BJ (cell line): ENCODE measurements at places on chromosomes 6 and 20. TPM values are rescaled to one million over a fixed set of nuclear protein-coding genes. Genes with fewer than 3 reads are reported as not detected.

PROKR2 gene
- not detected in 2 replicates for polyA plus RNA-seq

DNA sequence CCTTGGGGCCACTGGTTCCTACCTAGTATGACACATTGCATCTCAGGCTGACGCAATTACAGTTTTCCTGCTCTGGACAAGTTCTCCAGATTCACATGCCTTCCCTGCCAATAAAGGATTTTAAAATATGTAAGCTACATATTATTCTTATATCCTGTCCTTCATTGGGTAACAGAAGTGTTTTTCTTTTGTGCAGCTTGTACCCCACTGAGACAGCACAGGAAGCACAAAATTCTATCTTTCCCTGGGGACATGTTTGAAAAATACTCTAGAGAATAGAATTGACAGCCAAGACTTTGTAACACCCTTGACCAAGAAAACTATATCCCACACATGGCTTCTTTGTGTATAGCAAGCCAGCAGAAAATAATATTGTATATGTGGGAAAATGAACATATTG, 456.8 kb downstream of the MAFB start:
- no peak for DNase-seq

DNA sequence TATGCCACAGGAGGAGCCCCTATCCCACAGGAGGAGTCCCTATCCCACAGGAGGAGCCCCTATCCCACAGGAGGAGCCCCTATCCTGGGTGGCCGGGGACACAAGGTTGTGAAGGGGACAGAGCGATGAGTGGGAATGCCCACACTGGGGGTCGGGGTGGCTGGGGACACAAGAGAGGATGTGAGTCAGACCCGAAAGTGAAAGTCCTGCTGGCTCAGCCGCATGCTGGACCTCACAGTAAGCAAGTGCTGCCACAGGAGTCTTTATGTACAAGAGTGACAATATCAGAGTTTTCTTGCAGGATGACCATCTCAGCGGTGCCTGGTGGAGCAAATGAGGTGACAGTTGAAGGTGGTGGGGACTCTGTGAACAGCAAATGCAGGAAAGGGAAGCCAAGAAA, 93.7 kb downstream of the PSMB1 start:
- no peak for DNase-seq

GRCh38 chr6:139926711-139927110, 552.3 kb upstream of the CITED2 start:
- DNase-seq, result no peak
